Substantia nigra (tissue), 51 donors: ENCODE measurements at places on chromosomes 1 and 21.

GRCh38 chr1:56065729-56066128 is 513.6 kb downstream of the PLPP3 start:
- no peak for DNase-seq

DNA sequence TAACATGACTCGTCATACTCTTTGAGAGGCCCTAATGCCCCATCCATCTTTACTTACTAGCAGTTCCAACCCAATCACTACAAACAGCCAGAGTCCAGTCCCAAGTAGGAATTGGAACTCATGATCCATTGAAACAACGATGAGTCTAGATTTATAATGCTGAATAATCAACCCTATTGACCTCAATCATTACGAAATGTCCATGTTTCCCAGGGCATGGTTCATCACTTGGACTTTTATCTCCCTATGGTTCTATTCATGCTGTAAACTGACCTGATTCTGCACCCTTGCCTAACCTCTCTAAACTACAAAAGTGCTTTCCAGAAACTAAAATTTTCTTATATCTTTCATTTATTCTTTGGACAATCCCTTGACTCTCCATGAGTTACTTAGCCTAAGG is 840.0 kb upstream of the B3GALT2 start:
- DNase-seq, result no peak

GRCh38 chr1:53343831-53344668 is 16.2 kb upstream of the LRP8 start:
- no peak for DNase-seq

- no peak for DNase-seq
Observed at GRCh38 chr1:33501774-33502173, 29.3 kb downstream of the ZSCAN20 start.

DNA sequence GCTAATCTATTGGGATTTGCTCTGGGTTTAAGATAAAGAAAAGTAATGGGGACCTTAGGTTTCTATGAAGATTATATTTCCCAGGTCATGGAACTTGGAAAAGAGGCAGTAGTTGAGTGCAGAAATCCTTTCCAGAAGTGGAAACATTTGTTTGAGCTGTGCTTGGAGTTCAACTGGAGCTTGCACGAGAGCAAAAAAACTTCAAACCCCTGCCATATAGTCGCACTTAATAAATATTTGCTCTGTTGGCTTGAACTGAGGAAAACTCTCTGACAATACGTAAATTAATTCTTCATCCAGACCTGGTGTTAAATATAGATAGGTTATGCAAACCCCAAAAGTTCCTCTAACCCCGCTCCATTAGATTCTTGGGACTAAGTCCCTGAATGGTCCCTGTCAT is 52.8 kb upstream of the COL24A1 start:
- no peak for DNase-seq
